Kidney glomerular epithelial cell (primary cell): ENCODE measurements at places on chromosomes 1 and 21.

GRCh38 chr1:198018529-198018928, 101.4 kb downstream of the LHX9 start:
- peak; percentile 74 for DNase-seq

DNA sequence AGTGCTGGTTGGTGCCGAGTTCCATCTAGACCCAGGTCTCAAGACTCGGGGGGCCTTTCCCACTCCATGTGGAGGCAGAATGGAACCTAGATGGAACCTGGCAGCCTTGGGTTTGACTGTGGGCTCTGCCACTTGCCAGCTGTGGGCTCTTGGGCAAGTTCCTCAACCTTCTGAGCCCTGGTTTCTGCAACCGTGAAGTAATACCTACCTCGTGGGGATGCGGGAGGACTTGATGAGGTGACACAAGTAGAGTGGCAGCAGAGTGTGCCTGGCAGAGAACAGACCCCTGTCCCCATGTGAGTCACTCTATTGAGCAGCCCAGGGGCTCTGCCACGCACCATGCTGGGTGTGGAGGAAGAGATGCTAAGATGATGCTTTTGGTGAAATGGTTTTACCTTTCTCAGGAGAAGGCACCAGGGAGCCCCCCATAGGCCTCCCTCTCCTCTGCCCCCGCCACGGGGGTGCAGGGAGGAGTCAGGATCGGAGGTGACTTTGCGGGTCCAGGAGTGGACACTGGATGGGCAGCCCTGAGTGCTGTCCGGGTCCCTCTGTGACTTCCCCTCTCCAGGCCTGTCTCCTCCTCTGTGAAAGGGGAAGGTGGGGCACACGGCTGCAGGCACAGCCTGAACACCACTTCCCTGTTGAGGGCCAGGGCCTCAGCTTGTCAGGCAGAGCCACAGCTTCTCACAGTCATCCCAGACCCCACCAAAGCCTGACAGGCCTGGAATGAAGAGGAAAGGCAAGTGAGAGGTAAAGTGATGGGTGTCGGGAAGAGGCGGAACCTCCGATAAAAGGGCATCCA, 36.7 kb upstream of the EDN2 start:
- no peak for DNase-seq

GRCh38 chr1:224767676-224768075, 151.6 kb downstream of the CNIH3 start:
- DNase-seq: no peak

- peak; percentile 93 for DNase-seq
Measured at GRCh38 chr1:176517484-176517883, 54.5 kb downstream of the PAPPA2 start.

GRCh38 chr1:14165371-14165801, 433.1 kb upstream of the KAZN start:
- DNase-seq: no peak

GRCh38 chr1:198656500-198656932, 17.7 kb downstream of the PTPRC start:
- DNase-seq: no peak

- DNase-seq: no peak
Measured at GRCh38 chr1:2445823-2446215, 30.3 kb upstream of the PLCH2 start.

DNA sequence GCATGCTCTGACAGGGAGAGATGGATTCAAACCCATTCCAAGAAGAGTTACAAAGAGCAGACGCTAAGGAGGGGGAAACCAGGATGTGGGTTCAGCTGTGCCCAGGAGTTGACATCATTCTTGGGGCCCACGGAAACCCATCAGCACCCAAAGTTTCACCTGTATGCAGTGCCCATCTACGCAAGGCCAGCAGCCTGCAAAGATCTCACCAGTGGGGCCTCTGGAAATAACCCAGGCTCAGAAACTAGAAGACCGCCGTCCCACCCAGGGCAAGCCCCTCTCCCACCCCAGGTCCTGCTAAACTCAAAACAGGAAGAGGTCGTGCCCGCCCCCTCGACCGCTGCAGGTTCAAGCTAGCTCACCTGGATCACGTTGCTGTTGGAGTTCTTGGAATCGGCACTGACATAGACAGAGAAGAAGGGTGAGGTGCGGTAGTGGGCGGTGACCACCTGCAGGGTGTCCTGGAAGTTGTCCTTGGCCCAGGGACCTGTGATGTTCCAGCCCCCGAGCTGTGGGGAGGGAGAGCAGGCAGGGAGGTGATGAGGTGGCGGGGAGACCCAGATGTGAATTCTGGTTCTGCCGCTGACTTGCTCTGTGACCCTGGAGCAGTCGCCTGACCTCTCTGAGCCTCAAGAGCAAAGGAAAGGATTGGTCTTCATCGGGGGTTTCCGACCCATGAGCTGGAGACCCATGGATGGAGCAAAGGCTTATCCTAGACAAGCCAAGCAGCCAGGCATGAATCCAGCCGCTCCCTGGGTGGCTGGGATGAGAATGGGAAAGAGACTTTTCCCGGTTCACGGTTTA, 31.7 kb downstream of the ECE1 start:
- no peak for DNase-seq

- no peak for DNase-seq
Measured at GRCh38 chr21:26560612-26561011, 12.5 kb downstream of the CYYR1 start.

DNA sequence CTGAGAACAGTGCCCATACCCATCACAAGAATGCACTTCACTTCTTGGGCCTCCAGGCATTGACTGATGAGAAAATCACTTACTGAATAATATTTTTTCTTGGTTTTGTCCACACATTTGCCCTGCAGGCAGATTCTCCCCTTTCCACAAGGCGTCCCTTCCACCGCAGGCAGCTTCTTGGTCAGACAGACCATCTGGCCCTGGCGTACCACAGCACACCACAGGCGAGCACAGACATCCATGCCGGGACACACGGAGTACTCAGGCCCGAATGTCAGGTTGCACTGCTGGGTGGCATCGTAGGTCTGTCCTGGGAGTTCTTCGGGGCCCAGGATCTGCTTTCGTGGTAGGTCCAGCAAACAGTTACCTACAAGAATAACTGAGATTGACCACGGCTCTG, 32.5 kb downstream of the ADAMTS5 start:
- DNase-seq: no peak

DNA sequence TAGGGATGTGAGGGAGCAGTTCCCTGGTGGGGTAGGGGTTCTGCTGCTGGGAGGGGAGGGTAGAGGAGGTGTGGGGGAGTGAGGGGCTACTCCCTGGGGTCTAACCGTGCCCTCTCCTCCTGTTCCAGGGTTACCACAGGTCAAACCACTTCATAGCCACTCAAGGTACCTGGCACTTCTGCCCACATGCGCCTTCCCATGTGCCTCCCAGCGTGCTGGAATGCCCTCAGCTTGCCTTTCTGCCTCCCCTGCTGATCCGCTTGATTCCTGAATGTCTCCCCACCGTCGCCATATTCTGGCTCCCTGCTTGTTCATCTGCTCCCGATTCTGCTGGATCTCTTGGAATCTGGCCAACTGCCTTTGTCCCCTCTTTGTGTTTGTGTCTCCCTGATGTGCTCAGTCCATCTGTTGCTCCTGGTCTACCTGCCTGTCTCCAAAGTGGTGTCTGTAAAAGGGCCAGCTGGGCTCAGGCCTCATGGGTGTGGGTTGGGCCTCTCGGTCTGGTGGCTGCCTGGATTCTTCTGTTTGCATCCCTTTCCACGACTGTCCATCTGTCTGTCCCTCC, 74.4 kb downstream of the PTPRU start:
- no peak for DNase-seq

- no peak for DNase-seq
Measured at GRCh38 chr21:36245649-36246048, 74.3 kb upstream of the MORC3 start.

- DNase-seq: peak; percentile 27
Measured at GRCh38 chr1:174535207-174535606, 87.4 kb downstream of the GPR52 start.

DNA sequence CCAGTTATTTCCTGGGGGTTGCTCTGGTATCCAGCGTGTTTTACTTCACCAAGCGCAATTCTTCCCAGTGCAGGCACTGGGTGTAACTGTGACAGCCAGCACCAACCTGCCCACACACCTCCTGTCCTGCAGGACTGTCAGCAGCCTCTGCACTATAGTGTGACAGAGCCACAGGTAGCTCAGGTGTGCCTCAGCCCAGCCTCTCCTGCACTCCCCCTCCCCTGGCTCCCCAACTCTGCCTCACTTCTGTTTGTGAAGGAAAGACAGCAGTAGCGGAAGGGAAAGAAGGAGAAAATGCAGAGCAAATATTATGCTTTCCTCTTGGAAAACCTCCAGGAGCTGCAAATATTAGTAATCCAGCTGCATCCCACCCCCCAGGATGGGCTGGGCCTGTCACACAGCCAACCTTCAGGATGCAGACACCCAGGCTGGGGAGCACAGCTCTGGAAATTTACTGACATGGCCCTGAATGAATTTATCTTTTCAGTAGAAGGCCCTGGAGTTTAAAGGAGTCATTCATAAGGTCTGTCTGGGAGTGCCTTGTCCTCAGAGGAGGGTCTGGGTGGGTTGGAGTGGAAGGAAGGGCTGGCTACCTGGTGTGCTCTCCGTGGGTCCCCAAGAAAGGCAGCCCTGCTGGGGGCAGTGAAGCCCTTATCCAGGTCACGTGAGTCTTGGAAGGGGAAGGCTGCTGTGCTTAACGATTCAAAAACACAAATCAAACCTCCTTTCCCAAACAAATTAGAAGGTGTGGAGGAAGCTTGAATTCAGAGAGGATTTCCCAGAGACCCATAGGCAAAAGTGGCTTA, 20.9 kb downstream of the CAPN2 start:
- DNase-seq: no peak

- DNase-seq: no peak
Measured at GRCh38 chr1:17158961-17159360, 39.7 kb upstream of the PADI2 start.

- peak; percentile 82 for DNase-seq
Measured at GRCh38 chr1:166145499-166145898, 21.3 kb downstream of the FAM78B start.

DNA sequence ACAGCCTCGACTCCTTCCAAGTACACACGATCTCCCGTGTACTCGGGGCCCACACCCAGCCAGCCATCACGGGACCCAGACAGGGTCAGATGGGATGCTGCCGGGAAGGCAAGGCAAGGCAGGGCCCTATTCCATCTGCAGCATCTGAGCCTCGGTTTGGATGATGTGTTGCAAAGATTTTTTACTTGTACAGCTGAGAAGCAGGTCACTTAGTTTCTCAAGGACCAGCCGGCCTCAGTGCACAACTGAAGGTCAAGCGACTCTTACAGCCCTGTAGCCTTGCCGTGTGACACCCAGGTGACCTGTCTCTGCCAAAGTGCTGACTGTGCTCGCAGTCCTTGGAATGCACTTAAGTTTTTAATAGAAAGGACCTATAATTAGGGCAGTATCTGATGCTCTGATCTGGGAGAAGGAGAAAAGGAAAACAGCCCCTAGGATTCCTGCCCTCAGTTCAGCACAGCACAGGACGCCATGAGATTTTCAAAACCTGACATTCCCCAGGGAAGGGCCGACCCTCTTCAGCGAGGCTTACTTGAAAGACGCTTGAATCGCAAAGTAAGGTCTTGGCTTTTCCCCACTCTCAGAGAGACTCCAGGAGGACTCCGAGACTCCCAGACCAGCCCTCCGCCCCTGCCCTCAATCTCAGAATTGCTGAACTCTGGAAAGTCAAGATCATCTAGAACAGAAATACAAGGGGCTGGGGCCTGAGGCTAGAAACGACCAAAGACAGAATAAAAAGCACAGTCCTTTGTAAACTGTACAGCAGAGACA, 1.3 kb downstream of the GPR157 start:
- DNase-seq: no peak

GRCh38 chr1:204307334-204307883, 52.3 kb downstream of the PLEKHA6 start:
- DNase-seq: no peak

DNA sequence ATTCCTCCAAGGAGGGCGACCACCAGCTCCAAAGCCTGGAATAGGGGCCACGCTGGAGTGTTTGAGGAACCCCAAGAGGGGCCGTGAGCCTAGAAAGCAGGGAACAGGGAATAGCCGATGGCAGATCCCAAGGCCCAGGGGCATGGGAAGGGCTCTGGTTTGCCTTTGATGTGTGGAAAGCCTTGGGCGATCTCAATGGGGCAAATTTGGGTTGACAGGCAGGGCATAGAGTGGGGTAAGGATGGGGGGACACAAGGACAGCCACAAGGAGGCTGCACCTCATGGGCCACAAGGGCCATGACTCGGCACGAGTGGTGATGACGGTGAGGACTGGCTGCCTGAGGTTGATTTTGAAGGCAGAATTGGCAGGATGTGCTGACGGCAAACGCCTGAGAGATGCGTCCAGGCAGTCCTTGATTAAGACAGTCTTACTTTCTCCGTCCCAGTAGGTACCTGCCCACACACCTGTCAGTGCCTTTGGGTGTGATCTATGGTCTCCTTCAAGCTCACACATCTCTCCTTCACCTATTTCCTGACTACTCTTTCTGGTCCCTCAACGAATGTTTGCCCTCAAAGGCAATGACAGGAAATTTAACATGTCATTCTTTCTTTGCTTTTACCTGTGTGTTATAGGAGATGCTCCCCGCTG, 2.0 kb upstream of the TMPRSS3 start:
- DNase-seq: no peak

GRCh38 chr1:3456449-3456963, 2.0 kb downstream of the ARHGEF16 start:
- DNase-seq: no peak

GRCh38 chr1:197696372-197696771, 78.9 kb downstream of the DENND1B start:
- no peak for DNase-seq

- no peak for DNase-seq
Measured at GRCh38 chr1:54695221-54695620, 20.4 kb upstream of the TTC4 start.

GRCh38 chr1:91092503-91092902, 70.7 kb upstream of the ZNF644 start:
- DNase-seq: peak; percentile 9

DNA sequence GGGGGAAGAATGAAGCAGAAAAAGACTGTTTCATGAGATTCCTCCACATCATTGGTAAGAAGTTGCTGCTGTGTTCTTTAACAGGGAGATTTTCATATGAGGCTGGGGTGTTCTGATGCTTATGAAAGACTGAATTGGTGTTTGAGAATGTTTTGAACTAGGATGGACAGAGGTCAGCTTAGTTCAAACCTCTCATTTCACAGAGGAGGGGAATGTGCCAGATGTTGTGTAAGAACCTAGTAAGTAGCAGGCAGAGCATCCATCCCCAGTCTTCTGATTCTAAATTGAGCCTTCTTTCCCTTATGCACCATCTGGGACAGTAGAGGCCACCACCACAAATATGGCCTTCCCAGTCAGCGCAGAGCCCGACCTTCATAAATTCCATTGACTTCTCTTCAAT, 43.7 kb downstream of the SAMD13 start:
- no peak for DNase-seq

GRCh38 chr1:71019233-71019969, 28.2 kb downstream of the PTGER3 start:
- DNase-seq: no peak

DNA sequence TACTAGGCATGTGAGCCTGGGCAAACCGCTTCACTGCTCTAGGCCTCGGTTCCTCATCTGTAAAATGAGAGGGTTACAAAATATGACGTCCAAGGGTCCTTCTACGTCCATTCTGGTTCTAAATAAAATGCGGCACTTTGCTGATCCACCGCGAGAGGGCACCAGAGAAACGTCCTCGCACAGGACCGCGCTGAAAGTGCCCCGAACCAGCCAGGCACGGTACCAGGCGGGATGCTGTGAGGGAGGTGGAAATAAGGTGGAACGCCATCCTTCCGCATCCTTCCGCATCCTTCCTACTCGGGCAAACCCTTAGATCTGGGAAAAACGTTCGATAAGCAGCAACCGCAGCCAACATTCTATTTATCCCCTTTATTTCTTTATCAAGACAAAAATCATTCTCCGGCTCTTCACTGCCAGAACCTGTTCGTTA, 60.3 kb upstream of the KRTAP19-8 start:
- peak; percentile 12 for DNase-seq

GRCh38 chr1:68201546-68202238, 30.6 kb downstream of the WLS start:
- DNase-seq: no peak
